ENCODE measurements at places on chromosomes 2 and 18. TPM values are rescaled to one million over a fixed set of nuclear protein-coding genes. Genes with fewer than 3 reads are reported as not detected.

GRCh38 chr18:42113529-42114191 lies 158.6 kb downstream of the PIK3C3 start:
- no peak for DNase-seq

DNA sequence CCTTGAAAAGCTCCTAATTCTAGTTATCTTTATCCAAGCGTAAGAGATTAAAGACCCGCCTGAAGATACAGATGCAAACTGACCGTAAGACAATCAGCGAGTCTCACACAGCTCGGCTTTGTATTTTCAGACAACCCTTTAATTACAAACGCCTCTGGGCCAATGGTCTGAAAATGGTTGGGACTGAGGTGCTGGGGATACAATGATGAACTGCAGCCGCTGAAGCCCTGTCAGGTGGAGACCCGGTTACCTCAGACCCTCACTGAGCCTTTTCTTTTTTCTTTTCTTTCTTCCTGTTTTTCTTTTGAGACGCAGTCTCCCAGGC lies 715 bp upstream of the CFAP36 start:
- no peak for DNase-seq

DNA sequence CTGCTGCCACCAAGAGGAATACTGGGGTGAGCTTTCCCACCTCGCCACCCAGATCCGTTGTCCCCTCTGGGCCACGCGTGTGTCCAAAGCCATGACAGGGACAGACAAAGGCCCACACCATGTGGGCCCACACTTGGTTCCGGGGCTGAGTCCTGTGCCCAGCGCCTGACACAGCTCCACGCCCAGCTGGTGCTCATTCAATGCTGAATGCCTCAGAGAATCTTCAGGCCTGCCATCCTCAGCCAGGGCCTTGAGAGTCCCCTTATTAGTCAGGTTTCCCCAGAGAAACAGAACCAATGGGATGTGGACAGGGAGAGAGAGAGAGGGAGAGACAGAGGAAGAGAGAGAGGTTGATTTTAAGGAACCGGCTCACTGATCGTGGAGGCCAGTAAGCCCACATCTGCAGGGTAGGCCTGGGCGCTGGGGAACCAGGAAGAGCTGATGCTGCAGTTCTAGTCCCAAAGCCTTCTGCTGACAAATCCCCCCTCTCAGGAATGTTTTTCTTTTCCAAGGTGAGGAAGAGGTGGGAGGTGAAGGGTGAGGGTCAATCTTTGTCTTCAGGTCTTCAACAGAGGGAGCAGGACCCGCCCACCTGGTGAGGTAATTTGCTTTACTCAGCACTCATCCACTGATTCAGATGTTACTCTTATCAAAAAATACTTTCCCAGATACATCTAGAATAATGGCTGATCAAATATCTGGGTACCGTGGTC lies 10.2 kb upstream of the SPATA3 start:
- DNase-seq: no peak

DNA sequence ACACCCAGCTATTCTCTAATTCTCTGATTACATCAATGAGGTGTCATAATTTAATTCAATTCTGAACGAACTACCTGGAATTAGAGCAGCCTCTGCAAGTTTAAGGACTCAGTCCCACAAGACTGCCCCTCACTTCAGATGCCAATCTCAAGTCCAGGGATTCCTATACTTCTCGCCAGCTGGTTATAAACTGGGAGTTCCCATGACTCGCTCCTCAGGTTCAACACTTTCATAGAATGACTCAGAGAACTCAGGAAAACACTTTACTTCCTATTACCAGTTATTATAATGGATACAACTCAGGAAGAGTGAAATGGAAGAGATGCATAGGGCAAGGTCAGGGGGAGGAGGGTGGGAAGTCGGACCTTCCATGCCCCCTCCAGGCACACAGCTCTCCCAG lies 112.3 kb upstream of the ATP5MC3 start:
- DNase-seq: peak; percentile 7

GRCh38 chr18:62399781-62400308 lies 74.7 kb downstream of the TNFRSF11A start:
- DNase-seq: peak; percentile 22

DNA sequence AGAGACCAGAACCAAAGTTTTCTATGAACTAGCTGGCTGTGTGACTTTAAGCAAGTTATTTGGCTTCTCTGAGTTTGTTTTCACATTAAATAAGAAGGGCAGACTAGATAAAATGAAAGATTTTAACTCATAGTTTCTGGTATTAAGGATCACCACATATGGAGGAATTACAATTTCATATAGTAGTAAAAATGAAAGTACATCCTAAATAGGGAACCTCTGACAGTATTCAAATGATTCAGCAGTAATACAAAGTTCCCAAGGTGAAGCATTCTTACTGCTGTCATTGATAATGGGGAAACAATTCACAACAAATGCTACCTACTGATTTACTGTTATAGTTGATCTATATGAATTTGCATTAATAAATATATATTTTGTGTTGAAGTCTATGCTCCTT lies 170.3 kb upstream of the VRK2 start:
- no peak for DNase-seq

Gene TIMM21
- 36.8 TPM for total RNA-seq

DNA sequence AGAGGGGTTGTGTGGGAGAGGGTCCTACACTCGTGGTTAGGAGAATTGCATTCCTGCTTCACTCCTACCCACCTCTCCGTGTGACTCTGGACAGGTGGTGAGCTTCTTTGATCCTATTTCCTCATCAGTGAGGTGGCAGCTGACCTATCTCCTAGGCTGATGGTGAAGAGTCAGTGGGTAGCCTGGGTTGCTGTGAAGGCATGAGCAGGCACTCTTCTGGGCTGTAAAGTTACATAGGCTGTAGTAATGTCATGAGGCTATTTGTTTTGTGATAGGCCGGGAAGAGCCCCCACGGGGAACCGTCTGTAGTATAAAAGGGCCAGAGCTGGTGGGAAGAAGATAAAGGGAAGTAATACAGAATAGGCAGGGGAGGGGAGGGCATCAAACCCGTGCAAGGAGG lies 83.8 kb downstream of the TMEM247 start:
- DNase-seq: no peak

Gene AQP12B
- total RNA-seq: not detected

DNA sequence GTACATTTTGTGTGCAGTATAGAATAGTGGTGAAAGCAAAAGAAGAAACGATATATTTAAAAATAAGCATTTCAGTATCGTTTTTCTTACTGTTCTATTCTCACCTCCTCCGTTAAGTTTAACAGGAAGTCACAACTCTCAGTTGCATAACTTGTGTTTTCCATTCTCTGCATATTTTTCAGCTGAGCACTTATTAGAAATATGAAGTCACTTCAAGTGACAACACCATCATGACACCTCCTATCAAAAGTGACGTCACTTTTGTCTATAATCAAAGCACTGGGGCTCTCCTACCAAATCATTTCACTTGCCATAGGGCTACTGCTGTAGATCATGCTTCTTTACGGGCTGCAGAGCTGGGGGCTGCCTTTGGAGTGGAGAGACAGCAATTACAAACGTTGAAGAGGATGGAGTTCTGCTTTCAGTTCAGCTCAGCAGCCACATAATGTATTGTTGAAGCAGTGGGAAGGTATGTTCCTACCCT lies 36.3 kb downstream of the STAT4 start:
- DNase-seq: no peak

DNA sequence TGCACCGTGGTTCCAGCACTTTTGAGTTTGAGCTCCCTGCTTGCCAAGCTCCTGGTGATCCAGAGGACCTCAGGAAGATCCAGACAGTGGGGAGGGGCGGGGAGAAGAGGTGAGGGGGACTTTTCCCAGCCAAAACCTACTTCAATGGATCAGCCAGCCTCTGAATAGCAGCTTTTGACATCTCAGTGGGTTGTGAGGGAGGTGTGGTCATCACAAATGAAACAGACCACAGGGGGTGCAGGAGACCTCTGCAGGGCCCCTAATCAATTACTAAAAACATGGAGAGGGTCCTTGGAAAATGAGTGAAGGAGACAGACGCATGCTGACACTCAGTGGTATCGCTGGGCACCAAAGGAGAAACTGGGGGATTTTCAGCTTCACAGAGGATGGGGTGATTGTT lies 372.7 kb downstream of the ZNF521 start:
- DNase-seq: no peak

Gene GLI2
- 1.3 TPM for total RNA-seq

- no peak for DNase-seq
These were observed 6.2 kb downstream of the TTC32 start for GRCh38 chr2:19895535-19895934.
